Fibroblast of skin of scalp (primary cell): ENCODE measurements at places on chromosomes 3 and 15.
A peak's percentile ranks its signal among the peaks of the same experiment; 100 is the strongest.

GRCh38 chr3:179088306-179088705 lies 16.7 kb upstream of the ZMAT3 start:
- no peak for DNase-seq

DNA sequence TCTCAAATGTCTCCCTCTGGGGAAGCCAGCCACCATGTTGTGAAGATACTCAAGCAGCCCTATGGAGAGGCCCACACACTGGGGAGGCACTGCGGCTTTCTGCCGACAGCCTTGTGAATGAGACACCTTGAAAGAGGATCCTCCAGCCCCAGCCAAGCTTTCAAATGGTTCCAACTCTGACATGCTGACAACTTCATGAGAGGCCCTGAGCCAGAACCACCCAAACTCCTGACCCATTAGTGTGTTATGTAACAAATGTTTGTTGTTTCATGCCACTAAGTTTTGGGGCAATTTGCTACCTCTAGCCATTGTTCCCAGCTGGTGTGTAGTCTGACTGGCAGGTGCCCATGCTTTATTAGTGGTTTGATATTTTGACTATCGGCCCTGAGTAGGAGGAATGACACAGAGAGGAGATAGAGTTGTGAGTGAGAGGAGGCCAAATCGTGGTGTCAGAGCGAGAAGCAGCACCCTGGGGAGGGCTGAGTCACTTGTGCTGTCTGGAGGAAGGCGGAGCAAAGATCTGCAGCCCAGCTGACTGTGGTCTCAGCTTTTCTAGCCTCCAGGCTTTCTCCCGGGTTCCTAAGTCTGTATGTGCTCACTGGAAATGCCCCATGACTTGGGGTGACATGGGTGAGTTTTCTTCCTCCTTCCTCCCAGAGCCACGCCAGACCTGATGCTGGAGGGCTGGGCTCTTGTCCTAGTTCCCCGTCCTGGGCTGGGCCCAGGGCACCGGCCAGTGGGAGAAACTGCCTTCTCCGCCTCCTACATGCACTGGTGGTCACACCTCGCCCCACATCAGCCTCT lies 56.7 kb upstream of the BLM start:
- DNase-seq: peak; percentile 91

DNA sequence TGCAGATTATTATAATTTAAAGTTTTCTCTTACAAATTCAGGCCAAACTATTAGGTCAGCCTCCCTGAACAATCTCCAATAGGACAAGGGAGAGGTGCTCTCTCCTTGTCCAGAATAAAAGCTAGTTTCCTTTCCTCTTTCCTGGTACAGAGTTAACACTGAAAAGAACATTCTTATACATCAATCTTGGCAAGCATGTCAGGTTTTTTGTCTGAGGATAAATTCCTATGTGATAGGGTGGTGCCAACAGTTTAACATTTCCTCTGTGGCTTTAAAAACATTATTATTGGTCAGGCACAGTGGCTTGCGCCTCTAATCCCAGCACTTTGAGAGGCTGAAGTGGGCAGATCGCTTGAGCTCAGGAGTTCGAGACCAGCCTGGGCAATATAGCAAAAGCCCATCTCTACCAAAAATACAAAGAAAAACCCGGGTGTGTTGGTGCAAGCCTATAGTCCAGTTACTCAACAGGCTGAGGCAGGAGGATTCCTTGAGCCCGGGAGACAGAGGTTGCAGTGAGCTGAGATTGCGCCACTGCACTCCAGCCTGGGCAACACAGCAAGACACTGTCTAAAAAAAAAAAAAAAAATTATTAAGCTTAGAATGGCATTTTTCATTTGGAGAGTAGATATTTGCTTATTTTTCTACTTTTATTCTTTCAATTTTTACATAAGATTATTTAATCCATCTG lies 13.7 kb upstream of the ULK4 start:
- DNase-seq: no peak

- DNase-seq: no peak
Observed at GRCh38 chr3:7461202-7461825, 600.4 kb downstream of the GRM7 start.

- DNase-seq: no peak
Observed at GRCh38 chr15:32990071-32990470, 204.4 kb downstream of the FMN1 start.

DNA sequence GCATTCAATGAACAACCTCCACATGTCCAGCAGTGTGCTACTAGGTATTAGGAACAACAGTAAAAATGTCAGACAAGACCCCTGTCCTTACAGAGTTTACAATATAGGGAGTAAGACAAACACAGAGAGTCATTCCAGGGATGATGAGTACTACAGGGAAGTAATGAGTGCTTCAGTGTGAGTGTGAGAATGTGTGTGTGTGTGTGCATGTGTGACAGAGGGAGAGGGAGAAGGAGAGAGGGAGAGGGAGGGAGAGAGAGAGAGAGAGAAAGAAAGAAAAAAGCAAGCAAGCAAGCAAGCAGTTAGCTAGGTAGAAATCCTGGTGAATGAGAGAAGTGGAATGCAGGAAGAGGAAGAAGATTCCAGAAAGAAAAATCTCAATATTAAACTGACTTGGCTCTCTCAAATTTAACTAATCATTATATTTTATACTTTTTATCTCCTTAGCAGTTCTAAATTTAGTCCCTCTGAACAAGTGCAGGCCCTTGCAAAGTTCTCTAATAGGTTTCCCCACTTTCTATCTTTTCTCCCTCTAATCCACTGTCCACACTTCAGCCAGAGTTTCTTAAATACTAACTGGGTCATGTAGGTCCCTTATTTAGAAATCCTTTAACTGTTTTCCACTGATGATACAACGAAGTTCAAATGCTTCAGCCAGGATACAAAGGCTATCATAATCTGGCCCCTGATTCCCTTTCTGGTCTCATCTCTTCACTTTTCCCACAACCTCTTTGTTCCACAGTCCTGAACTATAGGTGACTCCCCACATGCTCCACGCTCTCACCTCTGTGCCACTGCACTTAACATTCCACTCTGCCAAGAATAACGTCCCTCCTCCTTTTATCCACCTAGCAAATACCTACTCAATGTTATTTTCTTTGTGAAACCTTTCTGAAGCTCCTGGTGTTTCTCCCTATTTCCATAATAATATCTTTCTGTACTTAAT lies 10.3 kb downstream of the DCBLD2 start:
- peak; percentile 47 for DNase-seq

GRCh38 chr3:58164199-58164879 lies 46.4 kb downstream of the DNASE1L3 start:
- DNase-seq: no peak

DNA sequence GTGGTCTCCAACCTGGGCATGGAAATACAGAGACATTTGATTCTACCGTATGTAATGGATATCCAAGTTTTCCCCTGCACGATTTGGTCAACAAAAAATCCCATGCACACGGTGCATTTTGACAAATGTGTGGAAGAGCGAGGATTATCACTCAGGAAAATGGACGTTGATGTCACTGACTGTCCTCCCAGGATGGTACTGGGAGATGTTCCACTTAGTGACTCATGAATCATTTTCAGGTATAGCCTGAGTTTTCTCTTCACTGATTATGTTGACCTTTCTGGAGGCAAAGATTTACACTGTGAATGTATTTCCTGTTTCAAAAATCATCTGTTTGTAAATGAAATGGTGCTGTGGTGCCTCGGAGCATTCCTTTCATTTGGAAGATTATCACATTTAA lies 596.7 kb upstream of the ADAMTS9 start:
- DNase-seq: no peak

DNA sequence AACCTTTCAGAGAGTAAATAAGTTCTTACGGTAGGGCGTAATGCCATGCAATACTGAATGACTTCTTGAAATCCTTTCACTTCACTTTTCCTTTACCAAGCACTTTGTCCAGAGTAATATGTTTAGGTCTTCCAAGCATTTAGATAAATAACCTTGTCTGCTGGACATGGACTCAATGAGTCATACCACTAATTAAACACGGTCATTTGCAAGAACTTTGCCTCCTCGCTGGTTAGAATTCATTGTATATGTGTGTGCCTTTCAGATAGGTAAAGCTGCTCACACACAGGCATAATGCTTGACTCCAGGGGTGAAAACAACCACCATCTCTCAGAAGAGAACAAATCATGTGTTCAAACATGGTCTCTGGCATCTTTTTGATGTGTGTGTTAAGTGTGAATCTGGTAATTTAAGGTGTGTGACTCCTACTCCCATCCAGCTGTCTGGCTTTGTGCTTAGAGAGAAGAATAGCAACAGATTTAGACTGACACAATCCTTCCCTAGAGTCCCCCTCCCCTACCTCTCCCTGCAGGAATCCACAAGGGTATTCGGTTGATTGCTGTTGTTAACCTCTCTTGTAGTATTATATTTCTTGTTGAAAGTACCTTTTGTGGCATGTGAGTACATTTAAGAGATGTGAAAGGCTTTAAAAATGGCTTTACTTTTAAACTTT lies 419.0 kb downstream of the CNTN4 start:
- no peak for DNase-seq

GRCh38 chr15:41799488-41799805 lies 25.2 kb downstream of the MAPKBP1 start:
- no peak for DNase-seq

GRCh38 chr3:176795891-176796290 lies 401.4 kb downstream of the TBL1XR1 start:
- peak; percentile 7 for DNase-seq

DNA sequence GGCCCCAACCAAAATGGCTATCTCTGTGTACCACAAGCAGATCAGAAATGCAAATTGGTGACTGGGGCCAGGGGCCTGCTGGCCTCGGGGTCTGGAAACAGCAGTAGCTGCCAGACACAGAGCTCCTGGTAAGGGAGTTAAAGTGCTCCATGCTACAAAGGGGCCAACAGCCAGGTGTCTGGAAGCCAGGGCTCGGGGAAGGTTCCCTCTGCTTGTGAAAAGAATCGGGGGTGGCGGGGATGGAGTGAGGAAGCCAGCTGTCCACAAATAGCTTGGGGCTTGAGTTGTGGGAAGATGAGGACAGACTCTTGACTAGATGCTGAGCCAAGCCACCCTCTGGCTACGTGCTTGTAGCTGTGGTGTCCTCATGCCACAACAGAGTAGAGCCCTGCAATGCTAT lies 39.3 kb downstream of the CHRD start:
- DNase-seq: no peak

- DNase-seq: peak; percentile 38
Observed at GRCh38 chr3:143120716-143121240, 1.2 kb downstream of the CHST2 start.

DNA sequence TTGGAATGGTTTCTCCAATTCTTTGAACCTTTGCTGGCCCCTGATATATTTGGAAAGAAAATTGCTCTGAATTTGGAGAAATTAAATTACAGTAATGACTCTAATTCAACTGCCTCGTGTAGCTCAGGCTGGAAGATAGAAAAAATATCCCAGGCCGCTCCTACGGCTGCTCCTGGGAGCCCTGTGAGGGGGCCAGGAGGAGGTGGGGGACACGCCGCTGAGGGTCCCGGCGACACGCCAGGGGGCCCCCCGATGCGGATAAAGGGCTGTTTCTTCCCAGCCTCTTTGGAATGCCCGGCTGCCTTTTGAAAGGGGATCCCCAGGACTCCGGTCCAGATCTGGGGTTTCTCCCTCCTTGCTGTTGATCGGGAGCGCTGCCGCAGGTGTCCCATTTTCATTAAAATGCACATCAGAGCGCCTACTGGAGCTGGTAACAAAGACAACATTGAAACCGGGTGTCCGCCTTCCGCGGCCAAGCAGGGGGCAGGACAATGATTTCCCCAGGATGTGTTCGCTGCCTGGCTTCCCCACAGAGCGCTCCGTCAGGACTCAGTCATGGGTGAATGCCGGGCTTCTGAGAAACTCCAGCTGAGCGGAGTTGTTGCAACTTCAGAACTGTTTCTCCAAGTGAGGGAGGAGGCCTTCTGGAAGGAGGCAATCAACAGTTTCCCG lies 200.1 kb upstream of the KBTBD8 start:
- peak; percentile 74 for DNase-seq

GRCh38 chr3:38490281-38491030 lies 5.7 kb upstream of the EXOG start:
- DNase-seq: no peak

DNA sequence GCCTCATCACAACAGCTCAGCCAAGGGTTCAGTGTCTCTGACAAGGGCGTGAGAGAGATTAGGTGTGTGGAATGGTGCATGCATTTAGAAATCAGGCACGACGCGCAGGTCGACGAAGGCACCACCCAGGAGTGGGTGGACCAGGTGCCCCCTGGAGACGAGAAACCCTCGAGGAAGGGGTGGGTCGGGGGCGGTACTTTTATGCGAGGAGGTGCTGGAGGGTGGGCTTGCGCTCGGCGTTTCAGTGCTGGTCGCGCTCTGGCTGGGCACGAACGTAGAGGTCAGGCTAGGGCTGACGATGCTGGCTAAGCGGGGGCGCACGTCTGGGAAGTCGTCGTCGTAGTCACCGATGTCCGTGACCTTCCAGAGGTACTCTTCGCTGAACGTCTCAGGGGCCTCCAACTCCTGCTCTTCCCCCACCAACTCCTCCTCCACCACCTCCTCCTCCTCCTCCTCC lies 393 bp downstream of the ERICH6 start:
- no peak for DNase-seq

GRCh38 chr3:39707314-39707909 lies 102.0 kb upstream of the MYRIP start:
- peak; percentile 55 for DNase-seq

DNA sequence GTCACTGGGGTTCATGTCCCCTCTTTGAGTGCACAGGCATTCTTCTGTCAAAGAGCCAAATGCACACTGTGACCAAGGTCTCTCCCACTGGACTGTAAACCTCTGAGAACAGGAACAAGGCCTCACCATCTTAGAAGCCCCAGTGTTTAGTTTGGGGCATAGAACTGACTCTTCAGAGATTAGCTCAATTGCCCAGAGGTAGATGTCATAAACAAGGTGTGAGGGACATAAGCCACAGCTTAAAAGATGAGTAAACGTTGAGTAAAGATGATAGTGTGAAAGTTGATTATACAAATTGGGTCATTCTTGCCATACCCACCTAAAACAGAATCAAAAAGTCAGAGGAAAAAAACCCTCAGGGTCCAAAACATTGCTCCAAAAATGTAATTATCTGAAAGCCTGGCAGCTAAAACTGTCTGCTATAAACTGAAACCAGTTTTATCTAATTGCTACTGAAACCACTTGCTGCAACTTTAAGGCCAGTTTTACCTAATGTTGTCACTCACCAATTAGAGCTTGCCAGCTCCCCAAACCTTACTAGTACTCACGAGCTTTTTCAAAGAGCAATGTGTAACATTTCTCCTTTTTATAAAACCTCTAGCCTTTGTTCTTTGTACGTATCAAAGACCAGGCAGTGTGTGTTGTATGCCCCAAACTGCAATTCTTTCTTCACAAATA lies 415.2 kb downstream of the RAP2B start:
- DNase-seq: no peak

GRCh38 chr3:122184591-122184929 lies 1.1 kb downstream of the CASR start:
- no peak for DNase-seq

DNA sequence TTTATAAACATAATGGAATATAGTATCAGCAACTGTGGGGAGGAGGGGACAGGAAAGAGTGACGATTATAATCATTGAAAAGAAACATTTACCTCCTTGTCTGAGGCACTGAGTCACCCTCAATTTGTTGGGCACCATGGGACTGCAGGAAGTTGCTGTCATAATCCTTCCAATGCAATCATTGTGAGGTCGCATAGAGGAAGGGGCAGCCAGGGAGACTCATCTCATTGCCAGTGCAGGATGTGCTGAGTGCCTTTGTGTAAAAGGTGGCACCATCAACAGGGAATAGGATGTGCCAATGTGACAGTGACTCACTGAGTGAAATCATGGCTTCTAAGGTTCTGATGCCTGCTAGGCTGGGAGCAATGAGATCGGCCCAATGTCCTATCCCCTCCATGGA lies 300.4 kb upstream of the ADAMTS9 start:
- DNase-seq: no peak
